Stimulated activated CD8-positive, alpha-beta memory T cell treated with anti-CD3 and anti-CD28 coated beads, Interleukin-4, amount 100 ng/mL, for 1 hour (primary cell): ENCODE measurements at places on chromosomes 7 and 10.

GRCh38 chr7:100640517-100641440 is 573 bp downstream of the TFR2 start:
- DNase-seq = no peak

DNA sequence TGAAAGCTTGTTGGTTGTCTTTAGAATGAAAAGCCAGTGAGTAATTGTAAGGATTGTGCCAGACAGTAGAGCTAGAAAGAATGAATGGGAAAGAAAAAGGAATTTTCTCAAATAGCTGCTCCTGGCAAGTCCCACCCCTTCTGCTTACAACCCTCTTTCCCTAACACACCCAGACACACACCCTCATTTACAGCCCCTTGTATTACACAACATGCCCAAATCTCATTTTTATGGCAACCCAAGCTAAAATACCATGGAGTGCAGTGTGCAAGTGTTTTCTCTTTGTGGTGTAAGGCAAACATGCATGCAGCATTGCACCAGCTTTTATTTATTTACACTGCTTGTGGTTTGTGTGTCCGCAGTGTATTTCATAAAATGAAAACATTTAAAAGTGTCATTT is 1.5 kb downstream of the PRKAR2B start:
- DNase-seq = no peak

DNA sequence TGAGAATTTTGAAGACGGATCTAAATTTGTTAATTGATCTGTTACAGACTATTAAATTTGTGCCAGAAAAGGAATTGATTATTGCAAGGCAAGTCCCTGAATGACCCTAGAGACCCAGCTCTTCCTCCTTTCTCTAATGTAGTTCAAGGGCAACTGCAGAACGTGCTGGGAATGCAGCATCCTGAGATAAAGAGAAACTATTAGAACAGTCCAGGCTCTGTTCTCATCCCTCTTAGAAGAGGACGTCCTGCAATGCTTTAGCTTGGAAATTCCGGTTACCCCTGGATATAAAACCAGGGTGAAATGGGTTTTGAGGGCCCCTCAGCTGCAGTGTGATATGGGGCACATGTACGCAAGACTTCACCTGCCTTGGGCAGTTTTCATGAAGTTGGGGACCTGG is 67.3 kb downstream of the PTN start:
- DNase-seq = no peak

GRCh38 chr10:81108516-81109199 is 571.0 kb downstream of the SH2D4B start:
- DNase-seq = no peak

- DNase-seq = no peak
Measured at GRCh38 chr7:155204744-155205367, 92.8 kb upstream of the INSIG1 start.

DNA sequence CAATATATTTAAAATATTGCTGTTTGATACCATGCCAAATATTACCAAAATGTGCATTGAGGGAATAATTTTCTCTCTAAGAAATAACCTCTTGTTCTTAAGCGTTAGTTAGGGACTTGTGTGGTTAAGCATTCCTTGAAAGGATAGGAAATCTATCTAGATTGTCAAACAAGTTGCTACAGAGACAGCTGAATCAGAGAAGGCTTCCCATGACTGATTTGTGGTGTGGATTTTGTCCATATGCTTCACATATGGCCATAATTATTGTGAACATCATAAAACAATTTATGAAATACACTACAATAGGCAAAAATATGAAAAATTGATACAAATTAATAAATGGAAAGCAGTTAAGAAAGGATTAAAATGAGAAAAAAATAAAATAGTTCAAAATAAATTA is 96.3 kb downstream of the GNAT3 start:
- DNase-seq = no peak

DNA sequence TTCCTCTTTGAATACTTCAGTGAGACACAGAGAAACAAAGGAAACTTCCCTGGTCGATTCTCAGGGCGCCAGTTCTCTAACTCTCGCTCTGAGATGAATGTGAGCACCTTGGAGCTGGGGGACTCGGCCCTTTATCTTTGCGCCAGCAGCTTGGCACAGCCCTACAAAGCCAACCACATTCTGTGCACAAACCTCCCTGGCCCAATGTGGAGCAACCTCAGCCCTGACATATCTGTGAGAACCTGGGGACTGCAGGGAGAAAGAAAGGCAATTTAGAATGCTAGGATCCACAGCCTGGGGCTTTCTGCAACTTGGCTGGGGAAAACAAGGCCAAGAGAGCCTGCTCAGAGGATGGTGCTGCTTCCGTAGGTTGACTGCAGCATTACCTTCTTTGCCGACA is 63.5 kb upstream of the PRSS58 start:
- no peak for DNase-seq

- DNase-seq = no peak
Measured at GRCh38 chr7:73615886-73616285, 8.4 kb downstream of the MLXIPL start.

DNA sequence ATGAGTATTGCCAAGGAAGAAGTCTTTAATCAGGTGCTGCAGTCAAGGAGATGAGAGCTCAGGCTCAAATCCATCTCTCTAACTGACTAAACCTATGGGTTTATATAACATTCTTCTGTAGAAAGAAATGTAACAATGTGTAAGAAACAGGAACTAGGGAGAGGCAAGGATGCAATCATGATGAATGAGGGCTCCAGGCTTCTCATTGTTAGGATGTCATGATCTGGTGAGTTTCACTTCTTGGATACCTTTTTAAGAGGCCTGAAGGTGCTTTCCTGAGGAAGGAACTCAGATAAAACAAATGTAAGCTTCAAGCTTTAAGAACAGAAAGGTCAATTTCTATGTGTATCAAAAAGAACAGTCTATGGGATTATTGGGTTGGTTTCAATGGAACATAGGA is 30.8 kb upstream of the SCIN start:
- DNase-seq = no peak

GRCh38 chr7:129789652-129790051 is 163.1 kb downstream of the UBE2H start:
- no peak for DNase-seq

DNA sequence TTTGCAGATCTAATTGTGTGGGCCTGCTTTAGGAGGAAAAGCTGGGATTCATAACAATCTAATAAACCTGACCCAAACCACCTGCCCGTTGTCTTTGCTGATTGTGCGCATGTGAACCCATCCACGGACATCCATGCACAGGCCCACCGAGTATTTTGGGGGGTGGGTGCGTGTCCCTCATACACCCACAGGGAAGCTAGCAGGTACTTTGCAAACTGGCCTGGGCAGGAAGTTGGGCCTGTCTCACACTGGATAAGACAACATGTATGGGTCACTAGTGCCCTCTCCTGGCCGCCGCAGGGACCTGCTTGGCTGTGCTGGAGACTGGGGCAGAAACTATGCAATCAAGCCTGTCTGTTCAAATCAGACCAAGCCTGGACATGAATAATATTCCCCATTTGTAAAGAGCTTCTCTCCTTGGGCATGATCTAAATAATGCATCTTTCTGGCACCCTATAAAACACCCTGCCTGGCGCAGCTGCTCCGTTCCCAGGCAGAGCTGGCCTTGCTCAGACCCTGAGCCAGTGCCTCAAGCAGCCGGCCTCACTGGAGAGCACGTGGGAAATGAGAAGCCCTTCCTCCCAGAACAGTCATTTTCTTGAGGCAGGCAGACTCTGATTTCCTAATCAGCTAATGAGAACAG is 15.8 kb downstream of the ECHDC3 start:
- peak; percentile 70 for DNase-seq

- no peak for DNase-seq
Measured at GRCh38 chr7:132930881-132931280, 151.0 kb downstream of the CHCHD3 start.

GRCh38 chr7:104206841-104207240 is 972 bp downstream of the ORC5 start:
- no peak for DNase-seq

GRCh38 chr10:104406715-104407650 is 53.4 kb downstream of the CFAP58 start:
- no peak for DNase-seq

GRCh38 chr10:36780158-36780557 is 345.2 kb upstream of the ANKRD30A start:
- no peak for DNase-seq

- DNase-seq = no peak
Measured at GRCh38 chr7:34036051-34036920, 130.9 kb downstream of the BMPER start.

DNA sequence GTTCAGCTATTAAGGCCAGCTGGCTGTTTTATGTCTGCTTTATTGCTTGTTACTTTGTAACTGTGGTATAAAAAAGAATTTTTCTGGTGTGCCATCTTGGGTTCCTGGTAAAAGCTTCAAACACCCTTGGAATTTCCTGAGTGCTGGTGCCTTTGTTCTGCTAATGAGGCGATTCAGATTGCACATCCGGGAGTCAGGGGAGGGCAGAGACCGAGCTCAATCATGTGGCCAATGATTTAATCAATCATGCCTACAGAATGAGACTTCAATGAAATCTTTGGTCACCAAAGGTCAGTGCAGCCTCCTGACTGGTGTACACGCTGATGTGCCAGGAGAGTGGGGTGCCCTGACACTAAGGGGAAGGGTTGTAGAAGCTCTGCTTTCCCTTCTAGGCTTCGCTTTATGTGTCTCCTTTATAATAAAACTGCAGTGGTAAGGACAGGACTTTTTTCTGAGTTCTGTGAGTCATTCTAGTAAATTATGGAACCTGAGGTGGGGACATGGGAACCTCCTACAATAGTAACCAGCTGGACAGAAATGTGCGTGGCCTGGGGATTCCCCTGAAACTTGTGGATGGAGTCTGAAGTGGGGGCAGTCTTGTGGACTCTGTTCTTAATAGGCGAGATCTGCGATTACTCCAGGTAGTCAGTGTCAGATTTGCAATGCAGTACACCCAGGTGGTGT is 69.4 kb upstream of the OGDHL start:
- no peak for DNase-seq

- no peak for DNase-seq
Measured at GRCh38 chr7:25944777-25945515, 207.1 kb upstream of the NFE2L3 start.

DNA sequence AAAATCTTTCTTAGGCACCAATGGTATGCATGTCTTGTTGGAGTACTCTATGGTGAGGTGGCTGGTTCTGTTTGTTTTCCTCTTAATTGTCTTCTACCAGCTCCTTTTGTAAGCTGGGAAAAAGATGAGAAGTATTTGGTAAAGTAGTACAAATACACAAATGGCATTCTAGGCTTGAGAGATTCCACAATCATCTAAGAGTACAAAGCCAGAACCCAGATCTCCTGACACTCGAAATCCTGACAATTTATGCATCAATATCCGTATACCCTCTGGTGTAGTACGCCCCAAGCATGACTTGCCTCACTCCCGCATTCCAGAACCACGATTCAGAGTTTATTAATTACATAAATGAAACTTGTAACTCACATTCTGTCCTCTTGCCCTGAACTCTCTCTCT is 43.5 kb downstream of the CDCA7L start:
- DNase-seq = no peak

DNA sequence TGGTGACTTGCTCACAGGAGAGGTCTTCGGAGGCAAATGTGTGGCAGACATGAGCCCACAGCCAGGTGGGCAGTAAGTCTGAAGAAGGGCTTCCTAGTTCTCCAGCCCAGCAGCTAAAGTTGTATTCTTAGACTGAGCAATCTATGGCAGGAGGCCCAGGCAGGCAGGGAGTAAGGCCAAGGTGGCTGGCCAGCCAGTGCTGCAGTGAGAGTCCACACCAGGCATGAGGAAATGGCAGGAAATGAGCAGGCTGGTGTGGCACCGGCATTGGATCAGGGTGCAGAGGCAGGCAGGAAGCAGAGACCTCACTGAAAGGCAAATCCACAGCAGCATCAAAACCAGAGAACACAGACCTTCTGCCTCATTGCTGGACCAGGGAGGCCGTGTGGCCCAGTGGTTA is 84.6 kb upstream of the PDE1C start:
- DNase-seq = no peak

DNA sequence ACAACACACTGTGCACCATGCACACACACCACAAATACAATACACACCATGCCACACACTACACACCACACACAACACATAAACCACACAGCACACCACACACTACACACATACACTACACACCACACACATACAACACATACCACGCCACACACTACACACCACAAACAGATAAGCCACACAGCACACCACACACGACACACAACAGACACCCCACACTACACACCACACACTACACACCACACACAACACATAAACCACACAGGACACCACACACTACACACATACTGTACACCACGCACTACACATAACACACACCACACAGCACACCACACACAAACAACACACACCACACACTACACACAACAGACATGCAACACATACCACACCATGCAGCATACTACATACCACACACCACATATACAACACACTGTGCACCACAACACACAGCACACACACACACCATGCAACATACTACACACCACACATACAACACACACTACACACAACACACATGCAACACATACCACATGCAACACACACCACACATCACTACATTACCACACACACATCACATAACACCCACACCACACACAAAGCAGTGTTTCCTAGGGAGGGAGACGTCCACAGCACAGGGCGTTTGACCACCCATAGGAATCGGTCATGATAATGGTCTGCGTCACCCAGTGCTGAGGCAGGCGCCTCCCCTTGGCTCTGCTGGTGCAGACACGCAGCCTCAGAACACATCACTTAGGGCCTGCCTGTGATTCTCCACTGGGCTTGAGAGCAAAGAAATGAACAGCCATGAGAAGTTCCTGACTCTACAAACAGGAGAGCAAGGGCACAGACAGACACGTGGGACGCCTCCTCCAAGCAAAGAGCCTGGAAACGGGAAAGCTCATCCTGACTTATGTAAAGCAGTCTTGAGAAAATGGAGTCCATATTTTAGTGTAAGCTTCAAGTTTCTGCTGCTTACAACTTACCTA is 458.3 kb downstream of the PTPRN2 start:
- DNase-seq = no peak

DNA sequence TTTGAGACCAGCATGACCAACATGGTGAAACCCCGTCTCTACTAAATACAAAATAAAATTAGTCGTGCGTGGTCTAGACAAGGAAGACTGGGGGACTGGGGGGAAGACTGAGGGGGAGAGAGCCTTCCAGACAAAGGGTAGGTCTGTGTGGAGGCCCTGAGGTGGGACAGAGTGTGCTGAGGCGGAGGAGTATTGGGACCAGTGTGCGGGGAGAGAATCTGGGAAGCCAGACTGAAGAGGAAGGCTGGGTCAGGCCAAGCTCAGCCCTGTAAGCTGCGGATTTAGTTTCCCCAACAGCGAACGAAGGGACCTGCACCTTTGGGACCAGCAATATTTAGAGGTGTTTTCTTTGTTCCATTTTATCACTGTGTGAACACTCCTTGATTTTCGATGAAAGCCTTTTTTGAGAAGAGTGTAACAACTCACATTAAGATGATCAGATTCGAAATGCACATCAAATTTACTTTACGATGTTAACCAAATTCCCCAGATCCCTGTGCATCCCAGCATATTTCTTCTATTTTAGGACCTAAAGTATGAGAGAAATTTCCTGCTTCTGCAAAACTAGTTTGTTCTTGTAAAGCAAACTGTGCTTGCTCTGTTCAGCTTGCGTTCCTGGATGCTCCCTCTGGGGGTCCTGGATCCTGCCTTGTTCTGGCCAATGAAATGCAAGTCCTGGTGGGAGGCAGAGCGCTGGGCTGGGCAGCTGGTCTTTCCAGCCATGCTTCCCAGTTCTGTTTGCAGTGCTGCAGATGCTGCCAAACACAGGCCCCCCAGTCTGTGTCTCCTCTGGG is 39.4 kb downstream of the PLAU start:
- DNase-seq = no peak

GRCh38 chr7:158784270-158784669 is 45.0 kb downstream of the ESYT2 start:
- DNase-seq = no peak
